ENCODE measurements at places on chromosomes 7 and 10. TPM values are rescaled to one million over a fixed set of nuclear protein-coding genes. Genes with fewer than 3 reads are reported as not detected.

Gene CADPS2
- total RNA-seq, result 35.9 TPM

Gene SMKR1
- 1.2 TPM for total RNA-seq

Gene SORCS1
- total RNA-seq, result not detected

Gene IL6
- total RNA-seq, result 11.0 TPM

Gene ARMH3
- 6.1 TPM for total RNA-seq

Gene WIPF3
- total RNA-seq, result not detected

Gene UNCX
- total RNA-seq, result not detected

Gene TBXAS1
- 0.67 TPM for total RNA-seq

Gene GNGT1
- total RNA-seq, result not detected

Gene TRIM50
- total RNA-seq, result not detected

Gene FEZF1
- not detected for total RNA-seq

Gene SLC16A9
- 0.13 TPM for total RNA-seq

Gene C10orf53
- total RNA-seq, result not detected

Gene COBL
- not detected for total RNA-seq

Gene TFR2
- 0.44 TPM for total RNA-seq

Gene DCLRE1A
- total RNA-seq, result 5.5 TPM

Gene EXOSC1
- total RNA-seq, result 47.9 TPM

Gene MCU
- total RNA-seq, result 25.1 TPM

Gene GIGYF1
- 12.0 TPM for total RNA-seq

Gene HTR5A
- not detected for total RNA-seq

Gene EXOC4
- total RNA-seq, result 34.1 TPM

Gene ZNF853
- 0.07 TPM for total RNA-seq

Gene CELF2
- 15.6 TPM for total RNA-seq

Gene SLC13A4
- total RNA-seq, result not detected

Gene PRKCQ
- total RNA-seq, result 0.07 TPM

Gene TACR2
- 0.49 TPM for total RNA-seq

Gene ANKRD2
- total RNA-seq, result 0.67 TPM

Gene CRPPA
- 1.4 TPM for total RNA-seq

Gene RBP4
- total RNA-seq, result not detected

Gene FAM25G
- not detected for total RNA-seq

Gene ZNF722
- total RNA-seq, result not detected

Gene UNC5B
- total RNA-seq, result 3.3 TPM

Gene LEP
- not detected for total RNA-seq

Gene TET1
- 0.69 TPM for total RNA-seq

Gene PIP
- total RNA-seq, result not detected

Gene FRG2B
- not detected for total RNA-seq

Measured in mammary microvascular endothelial cell (primary cell).